Activated T-helper 9 cell treated with anti-CD3 and anti-CD28 coated beads, Interleukin-2, amount 50 U/mL, for 16 hours (primary cell): ENCODE measurements at places on chromosomes 3 and 15.

DNA sequence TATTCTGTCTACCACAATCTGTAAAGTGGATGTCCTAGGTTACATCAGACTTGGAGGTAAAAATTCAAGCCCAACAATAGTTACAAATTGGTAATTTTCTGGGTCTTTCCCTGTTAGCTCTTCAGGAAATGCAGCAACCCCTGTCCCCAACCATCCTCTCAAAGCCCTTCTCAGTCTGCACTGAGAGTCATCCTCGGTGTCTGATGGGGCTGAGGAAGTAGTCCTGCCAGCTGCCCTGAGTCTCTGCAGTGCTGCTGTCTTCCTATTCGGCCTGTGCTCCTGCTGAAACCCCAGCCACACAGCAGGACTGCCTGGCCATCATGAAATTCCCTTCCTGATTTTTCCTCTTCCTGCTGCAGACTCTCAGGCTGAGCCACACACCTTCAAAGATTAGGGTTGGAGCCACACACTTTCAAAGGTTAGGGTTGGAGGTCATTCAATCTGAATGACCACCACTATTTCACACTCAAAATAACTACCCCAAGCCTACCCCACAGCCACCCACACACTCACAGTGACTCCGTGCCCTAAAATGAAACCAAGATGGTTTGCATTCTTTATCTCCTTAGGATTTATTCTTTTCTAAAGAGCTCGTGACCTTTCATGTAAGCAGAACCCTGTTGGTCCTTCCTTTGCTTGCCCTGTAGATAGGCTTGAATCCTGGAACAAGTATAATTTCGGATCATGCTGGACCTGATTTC, 17.6 kb downstream of the TRIM42 start:
- DNase-seq = no peak

GRCh38 chr3:147404000-147404799, 2.1 kb downstream of the ZIC4 start:
- no peak for DNase-seq

DNA sequence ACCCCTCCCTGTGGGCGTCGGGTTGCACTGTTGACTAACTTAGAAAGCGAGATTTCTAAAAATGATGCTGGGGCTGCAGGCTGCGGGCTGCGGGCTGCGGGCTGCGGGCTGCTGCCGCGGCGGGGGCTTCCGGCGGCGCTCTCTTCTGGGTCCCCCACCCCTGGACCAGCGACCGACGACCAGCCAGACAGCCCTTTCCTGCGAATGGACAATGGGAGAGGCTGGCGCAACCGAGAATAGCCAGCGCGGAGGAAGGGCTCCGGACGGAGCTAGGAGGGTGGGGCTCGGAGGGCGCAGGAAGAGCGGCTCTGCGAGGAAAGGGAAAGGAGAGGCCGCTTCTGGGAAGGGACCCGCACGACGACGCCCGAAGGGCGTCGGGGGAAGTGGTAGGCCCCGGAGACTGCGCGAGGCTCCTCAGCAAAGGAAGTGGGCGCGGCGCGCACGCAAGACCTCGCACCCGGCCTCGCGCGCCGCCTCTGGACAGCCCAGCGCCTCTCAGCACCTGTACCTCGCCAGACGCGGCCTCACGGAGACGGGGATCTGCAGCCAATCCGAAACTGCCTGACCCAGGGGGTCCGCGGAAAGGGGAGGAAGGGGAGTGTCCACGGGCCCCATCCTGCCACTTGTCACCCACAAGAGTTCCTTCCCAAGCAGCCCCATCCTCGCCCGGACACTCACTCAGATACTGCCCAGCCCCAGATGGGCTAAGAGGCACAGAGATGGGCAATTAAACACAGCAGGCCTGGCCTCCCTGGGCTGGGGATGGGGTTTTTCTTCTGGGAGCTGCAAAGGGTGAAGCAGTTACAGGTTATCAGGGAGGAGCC, 70.7 kb downstream of the SLC12A8 start:
- DNase-seq = peak; percentile 53

GRCh38 chr15:58469432-58470353, 37.9 kb downstream of the LIPC start:
- DNase-seq = no peak

GRCh38 chr3:52779837-52780585, 2.6 kb downstream of the ITIH1 start:
- DNase-seq = no peak

GRCh38 chr3:65048151-65048550, 360.4 kb upstream of the ADAMTS9 start:
- no peak for DNase-seq

- DNase-seq = no peak
Measured at GRCh38 chr3:72690629-72691028, 157.6 kb downstream of the SHQ1 start.

DNA sequence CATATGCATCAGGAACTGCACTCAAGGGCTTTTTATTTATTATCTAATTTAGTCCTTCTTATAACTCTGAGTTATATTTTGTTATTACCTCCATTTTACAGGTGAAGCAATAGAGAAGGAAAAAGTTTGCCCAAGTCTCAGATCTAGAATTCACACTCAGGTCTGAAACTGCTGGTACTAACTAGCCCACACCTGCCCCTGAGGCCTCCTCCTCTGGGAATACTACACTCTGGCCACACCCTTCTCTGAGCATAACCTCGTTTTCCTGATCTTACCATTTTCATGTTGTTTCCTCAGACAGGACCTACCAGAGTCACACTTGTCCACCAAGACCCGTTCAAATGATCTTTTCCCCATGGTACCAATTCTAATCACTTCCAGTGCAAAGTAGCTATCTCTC, 94.1 kb upstream of the CHRM5 start:
- DNase-seq = no peak

DNA sequence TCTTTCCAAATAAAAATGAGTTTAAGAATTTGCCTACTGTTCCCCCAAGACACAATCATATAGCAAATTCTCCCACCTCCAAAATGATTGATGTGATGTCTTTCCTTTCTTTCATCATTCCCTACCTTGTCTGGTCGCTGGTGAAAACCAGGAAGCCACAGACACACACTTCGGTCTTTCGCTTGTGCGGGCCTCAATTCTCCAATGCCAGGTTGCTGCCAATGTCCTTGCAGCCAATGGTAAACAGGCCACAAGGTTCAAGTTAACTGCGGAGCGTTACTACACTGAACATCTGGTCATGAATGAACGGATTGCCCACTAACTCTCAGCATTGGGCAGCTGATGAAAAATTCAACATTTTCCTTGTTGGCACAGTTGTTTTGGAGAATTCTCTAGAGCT, 192.2 kb downstream of the FOXP1 start:
- no peak for DNase-seq

- no peak for DNase-seq
Measured at GRCh38 chr3:4849136-4849535, 130.1 kb upstream of the BHLHE40 start.

DNA sequence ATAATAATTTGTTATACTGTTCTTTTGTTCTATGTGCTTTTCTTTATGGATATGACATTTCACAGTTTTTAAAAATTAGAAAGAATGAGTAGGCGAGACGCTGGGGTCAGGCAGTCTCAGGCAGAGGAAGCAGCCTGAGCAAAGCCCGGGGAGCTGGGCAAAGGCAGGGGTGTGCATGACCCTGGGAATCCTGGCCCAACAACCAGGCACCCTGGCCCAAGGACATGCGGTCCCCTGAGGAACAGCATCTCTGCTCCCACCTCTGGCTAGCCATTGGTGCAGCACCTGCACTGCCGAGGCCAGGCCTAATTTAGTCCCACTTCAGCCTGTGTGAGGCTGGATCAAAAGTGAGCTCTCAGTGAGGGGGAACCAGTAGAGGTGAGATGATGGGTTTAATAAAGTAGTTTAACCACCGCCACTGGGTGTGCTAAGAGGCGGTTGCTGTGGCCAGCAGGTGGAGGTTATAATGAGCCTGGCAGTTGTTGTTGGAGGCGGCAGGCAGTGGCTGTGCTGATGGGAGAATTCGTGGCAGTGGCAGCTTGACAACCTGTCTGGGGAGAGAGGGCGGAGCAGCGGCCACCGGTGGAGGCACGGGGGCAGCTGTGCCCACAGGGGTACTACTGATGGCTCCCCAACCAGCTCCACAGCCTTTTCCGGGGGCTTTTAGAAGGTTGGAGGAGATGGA, 41.5 kb downstream of the PRKCD start:
- no peak for DNase-seq

DNA sequence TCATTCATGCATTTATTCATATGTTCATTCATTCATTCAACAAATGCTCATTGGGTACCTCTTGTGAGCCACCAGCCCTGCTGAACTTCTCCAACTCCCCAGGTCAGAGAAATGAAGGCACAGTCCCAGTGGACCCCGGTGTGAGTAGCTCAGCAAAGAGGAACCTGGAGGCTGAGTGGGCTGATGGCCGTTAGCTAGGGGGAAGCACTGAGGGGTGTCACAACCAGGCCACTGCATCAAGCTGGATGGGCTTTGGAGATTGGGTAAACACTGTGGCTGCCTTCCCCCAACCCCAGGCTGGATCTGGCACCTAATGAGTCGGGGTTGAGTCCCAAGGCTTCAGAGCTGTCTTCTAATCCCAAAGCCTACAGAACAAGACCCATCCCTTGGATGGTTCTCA, 12.1 kb upstream of the ALAS1 start:
- DNase-seq = no peak

DNA sequence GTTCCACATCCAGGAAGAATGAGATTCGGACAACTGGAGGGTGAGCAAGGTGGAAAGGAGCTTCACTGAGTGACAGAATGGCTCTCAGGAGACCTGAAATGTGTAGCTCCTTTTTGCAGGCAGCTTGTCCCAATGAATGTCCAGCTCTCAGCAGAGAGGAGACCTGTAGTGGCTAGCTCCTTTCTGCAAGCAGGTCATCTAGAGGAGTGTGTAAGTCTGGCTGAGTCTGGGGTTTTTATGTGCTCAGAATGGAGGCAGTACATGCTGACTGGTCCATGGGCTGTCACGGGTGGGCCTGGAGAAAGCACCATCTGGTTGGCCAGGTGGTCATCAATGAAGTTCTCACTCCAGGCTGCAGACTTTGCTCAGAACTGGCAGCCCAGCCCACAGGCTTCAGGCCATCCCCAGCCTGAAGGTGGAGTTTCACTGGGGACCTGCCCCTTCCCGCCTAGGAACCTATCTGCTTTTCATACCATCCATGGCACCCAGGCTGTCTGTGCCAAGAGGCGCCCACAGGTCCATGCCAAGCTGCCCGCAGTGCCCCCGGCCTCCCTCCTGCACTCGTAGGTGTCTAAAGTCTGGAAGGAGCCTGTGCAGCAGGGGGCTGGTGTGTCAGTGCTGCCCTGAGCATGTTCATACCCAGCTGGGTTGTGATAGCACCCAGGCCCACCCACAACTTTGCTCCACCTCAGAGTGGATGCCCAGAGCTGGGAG, 276.6 kb downstream of the UBE2E2 start:
- no peak for DNase-seq

- DNase-seq = no peak
Measured at GRCh38 chr3:18188491-18188890, 236.6 kb downstream of the SATB1 start.

DNA sequence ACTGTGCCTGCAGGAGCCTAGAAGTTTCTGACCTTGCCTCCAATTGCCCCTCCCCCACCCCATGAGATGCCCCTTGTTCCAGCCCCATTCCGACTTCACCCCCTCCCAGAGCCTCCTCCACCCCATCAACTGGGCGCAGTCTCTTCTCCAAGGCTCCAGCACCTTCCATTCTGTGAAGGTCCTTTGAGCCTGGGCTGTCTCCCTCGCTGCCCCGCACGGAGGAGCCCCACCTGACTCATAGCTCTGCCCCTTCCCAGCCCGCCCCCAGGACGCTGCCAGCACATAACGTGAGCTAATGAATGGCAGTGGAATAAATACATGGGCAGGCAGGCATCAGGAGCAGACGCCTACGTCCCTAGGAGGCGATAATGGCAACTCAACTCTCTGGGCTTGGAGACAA, 113.1 kb downstream of the NUP210 start:
- DNase-seq = no peak

- no peak for DNase-seq
Measured at GRCh38 chr3:15512166-15512565, 9.3 kb downstream of the COLQ start.

DNA sequence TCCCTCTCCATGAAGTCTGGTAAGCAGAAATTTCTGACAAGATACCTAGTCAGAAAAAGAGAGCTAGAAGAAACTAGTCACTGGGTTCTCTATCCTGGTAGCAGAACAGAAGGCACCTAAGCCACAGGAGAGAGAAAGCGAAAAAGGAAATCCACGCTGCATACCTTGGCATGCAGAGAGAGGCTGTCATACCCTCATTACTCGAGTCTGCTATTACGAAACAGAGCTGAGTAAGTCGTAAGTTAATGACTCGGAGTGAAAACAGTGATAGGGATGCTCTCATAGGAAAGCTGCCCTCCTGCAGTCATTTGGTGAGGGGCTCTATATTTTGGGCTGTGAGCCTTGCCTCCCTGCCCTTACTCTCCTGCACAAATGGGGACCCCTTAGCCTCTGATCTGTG, 16.2 kb downstream of the CLRN1 start:
- DNase-seq = no peak

GRCh38 chr3:63069806-63070475, 194.7 kb upstream of the CADPS start:
- no peak for DNase-seq

DNA sequence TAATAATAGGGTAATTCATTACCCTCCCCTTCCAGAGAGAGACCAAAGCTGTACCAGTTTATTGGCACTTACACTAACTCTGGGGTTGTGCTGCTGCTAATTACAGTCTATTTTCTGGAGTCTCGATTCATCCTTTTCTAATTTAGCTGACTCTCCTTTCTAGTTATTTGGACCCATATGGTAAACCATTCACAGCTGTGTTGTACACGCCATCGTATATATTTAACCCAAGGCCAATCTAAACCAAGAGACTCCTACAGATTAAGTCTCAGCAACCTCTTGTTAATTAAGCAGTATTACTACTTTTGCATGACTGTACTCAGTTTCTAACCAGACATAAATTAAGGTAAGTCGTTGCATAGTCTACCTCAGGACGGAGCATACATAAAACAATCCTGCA, 22.5 kb downstream of the ANXA2 start:
- no peak for DNase-seq

- DNase-seq = no peak
Measured at GRCh38 chr3:166783206-166783605, 596.9 kb downstream of the ZBBX start.

GRCh38 chr15:63559753-63560152, 37.4 kb upstream of the FBXL22 start:
- DNase-seq = no peak

GRCh38 chr3:88248658-88249057, 98.9 kb downstream of the C3orf38 start:
- no peak for DNase-seq

DNA sequence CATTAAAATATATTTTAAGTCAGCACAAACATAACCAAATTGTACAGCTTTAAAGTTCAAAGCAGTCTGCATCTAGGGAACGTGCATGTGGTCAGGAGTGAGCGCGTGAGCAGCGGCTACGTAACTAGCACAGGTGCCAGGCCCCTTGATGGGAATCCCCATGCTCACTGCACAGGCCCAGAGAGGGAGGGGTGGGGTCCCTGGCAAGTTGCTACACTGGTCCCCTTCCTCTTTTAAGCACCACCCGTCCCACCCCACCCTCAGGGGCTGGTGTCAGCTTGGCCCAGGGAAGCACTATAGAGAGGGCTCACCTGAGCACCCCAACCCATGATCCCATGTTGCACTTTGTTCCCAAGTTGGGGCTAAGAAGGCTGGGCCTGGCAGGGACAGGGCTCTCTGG, 835 bp upstream of the GMPPB start:
- DNase-seq = no peak

GRCh38 chr3:169387751-169388696, 275.5 kb downstream of the MECOM start:
- DNase-seq = no peak
